ENCODE measurements at places on chromosomes 2 and 18. TPM values are rescaled to one million over a fixed set of nuclear protein-coding genes. Genes with fewer than 3 reads are reported as not detected.

- peak; percentile 36 for DNase-seq
Measured at GRCh38 chr18:54720620-54721019, 107.7 kb upstream of the RAB27B start.

Gene IL36A
- total RNA-seq = not detected

- no peak for DNase-seq
Measured at GRCh38 chr2:223945755-223946154, 620 bp upstream of the WDFY1 start.

GRCh38 chr2:18763338-18763737, 174.0 kb upstream of the NT5C1B start:
- peak; percentile 29 for DNase-seq

- DNase-seq = peak; percentile 65
Measured at GRCh38 chr2:133780099-133780996, 212.1 kb upstream of the NCKAP5 start.

Gene TRPM8
- 0.31 TPM for total RNA-seq

DNA sequence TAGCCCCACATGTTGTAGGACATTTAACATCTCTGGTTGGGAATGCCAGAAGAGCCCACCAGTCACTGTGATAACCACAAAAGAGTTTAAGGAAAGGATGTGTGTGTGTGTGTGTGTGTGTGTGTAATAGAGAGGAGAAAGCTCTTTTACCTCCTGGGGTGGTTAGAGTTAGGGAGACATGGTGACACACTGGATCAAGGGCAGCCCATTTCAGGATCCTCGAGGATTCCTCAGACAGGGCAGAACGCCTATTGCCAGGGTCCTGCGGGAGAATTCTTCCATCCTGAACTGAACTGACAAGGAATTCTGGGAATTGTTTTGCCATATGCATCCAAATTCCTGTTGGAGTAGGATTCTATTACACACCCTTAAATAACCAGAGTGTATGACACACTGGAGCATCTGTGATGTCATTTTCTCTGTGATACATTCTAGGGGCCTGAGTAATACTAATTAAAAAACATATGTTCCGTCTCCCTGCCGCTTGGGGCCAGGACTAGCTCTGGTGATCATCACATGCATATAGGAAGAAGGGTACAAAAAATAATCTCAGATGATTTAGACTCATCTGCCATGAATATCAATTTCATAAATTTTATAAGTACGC, 156.4 kb upstream of the MMADHC start:
- peak; percentile 96 for DNase-seq

Measured in astrocyte (in vitro differentiated cells and primary cell).